ENCODE measurements at places on chromosomes 2 and 18. TPM values are rescaled to one million over a fixed set of nuclear protein-coding genes. Genes with fewer than 3 reads are reported as not detected.

GRCh38 chr2:174334278-174334715 lies 457 bp upstream of the SP9 start:
- DNase-seq = no peak

DNA sequence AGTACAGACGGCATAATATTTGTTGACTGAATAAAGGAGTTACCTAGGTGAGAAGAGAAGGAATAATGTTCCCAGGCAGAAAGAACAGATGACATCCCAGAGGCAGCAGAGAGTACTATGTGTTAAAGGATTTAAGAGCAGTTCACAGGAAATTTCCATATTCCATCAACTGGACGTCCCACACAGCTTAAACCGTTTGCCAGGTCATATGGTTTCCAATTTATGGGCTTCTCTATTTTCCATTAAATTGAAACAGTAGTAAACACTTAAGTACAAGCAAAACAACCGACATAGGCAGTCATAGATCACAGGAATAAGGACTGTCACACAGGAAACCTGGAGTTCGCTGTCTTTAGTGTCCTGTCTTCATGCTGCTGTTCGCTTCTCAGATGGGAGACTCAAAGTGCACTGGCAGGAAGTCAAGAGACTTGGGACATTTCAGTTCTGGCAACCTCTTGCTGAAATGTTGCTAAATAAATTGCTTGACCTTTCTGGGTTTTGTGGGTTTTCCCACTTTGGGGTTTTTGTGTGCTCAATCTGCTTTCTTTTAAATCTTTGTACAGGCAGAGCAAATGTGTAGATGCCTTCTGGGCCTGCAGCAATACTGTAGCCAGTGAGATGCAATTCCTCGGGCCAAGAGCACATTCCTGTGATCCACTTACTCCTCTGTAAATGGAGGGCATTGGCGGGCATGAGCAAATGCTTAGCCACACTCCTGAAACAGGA lies 5.8 kb upstream of the PIEZO2 start:
- DNase-seq = no peak

DNA sequence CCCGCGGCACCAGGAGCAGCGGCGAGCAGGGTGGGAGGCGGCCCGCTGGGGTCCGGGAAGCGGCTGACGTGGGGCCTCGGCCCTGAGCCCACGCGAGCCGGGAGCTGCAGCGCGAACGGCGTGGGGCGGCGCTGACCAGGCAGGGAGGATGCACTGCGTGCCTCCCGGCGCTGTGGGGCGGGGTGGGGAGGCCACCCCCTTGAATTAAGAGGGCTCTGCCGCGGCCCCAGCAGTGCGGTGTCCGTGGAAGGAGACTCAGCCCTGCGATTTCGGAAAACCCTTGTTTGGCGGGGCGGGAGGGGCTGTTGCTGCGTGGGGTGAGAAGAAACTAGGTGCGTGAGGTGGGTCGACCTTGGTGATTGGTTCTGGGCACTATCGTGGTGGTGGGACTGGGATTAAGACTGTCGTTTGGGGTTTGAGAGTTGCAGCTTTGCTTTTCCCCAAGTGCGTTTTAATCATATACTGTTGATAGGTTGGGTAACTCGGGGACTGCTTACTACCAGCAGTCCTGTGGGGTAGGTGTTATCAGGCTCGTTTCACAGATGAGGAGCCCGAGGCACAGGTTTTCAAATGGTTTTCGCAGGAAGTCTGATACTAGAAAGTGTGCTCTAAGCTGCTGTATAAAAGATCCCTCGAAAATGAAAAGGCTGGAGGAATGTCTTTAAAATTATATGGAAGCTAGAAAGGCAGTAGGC lies 722 bp downstream of the ACSL3 start:
- DNase-seq = no peak

DNA sequence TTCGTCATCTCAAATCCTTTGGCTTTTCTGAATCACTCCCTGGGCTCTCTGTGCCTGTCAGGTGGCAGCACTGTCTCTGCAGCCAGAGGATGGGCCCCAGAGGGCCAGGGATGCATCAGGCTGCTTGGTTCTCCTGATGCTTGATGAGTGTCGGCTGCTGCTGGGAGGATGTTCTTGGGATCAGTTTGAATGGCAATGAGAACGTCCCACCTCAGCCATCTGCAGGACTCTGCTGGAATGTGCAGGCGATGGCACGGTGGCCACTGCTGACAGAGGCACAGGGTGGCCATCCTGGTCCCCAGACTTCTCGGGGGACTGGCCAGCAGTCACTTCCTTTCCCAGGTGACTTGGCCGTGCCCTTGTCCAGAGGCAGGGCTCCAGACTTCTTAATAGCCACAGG lies 146.0 kb downstream of the FAM210A start:
- DNase-seq = no peak

The MBD2 gene
- 18.3 TPM for total RNA-seq

The GALNT14 gene
- 5.9 TPM for total RNA-seq

All from SK-MEL-5 (cell line).